ENCODE measurements at places on chromosomes 2 and 18.

GRCh38 chr2:153138651-153139375, 339.7 kb downstream of the RPRM start:
- no peak for DNase-seq

- DNase-seq, result no peak
Measured at GRCh38 chr2:38836791-38837190, 38.9 kb downstream of the DHX57 start.

DNA sequence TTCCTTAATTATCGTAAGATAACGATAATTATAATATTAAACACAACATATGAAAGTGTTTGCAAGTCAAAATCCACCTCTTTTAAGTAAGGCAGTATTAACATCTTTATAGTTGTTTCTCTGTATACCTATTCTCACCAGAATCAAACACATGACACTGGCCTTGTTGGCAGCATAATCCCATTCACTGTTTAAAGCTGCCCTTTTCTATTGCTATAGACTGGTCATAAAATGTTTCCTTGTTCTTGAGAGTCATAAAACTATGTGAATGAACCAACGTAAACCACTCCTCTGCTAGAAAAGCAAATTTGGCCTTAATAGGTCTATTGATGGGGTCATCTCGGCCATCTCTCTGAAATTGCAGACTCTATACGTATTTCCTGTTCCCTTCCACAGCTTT, 293.1 kb downstream of the SLC8A1 start:
- DNase-seq, result no peak

DNA sequence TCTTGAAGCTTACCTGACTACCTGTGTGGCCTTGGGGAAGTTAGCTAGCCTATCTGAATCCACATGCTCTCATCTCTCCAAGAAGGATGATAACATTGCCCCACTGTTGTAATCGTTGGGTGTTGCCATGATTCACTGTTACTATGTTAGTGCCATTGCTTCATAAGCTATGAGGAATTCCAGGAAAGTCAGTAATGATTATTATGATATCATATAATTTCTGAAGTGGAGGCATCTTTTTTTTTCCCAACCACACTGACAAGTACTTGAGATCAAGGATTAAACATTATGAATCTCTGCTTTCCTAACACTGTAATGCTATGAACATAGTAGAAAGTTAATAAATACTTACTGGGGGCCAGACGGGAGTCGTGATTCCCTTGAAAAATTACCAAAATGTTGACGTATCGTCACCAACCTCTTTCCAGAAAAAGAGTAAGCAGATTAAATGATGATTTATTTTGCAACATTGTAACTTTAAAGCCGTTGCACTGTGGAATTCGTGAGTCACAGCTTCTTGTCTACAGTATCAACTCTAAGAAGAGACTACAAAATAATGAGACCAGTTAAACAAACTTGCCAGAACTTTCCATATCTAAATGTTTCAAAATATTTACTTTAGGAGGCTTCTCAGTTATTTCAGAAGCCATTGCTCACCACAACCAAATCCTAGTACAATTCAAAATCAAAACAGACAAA, 459.9 kb downstream of the PIK3C3 start:
- DNase-seq, result no peak

DNA sequence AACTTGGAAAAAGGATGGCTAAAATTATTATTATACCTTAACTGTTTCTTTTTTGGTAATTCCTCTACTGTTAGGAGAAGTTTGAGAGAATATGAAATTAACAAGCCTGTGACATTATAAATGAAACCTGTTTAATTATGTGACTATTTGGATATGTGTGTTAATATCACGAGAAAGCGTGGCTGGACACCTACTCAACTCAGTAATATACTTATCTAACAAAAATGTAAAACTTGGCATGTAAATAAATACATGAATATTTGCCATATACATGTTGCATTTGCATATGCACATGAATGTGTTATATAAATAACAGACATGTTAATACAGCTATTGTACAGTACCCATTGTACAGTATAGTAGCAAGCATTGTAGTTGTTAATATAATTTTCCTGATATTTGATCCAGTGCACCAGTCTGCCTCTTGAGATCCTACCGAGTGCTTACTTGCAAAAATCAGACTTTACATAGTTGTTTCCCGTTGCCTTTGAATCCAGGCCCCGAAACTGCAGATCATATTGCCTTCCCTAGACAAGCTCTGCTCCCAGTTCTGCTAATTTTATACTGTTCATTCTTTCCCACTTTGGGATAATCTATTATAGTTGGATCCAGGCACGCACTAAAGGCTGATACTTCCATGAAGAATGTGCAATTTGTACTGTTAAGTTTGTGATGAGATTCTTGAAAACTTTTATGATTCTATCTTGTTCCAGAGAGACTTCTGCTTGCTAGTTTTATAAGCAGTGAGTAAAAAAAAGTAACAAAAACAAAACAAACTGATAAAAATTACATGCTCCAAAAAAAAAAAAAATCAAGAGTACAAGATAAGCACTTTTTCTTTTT, 395.6 kb downstream of the ARHGAP15 start:
- DNase-seq, result no peak

GRCh38 chr18:79524181-79525078, 128.7 kb downstream of the NFATC1 start:
- DNase-seq, result peak; percentile 68

DNA sequence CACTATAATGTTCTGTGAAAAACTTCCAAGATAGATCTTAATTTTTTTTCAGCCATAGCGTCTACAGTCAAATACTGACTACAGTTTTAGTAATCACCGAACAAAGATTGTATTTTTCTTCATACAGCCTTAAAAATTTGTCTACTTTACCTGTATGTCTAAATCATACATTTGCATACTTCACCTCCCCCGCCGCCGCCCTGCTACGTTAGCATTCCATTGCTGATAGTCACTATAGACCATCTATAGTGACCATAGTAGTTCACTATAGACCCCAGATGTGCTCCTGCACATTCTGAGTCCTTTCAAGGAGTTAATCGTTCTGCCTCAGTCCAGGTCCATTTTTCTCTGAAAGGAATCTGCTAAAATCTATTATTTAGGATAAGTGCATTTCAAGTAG, 325.0 kb downstream of the CCDC178 start:
- DNase-seq, result no peak

- no peak for DNase-seq
Measured at GRCh38 chr2:203713381-203713780, 6.9 kb downstream of the CD28 start.

DNA sequence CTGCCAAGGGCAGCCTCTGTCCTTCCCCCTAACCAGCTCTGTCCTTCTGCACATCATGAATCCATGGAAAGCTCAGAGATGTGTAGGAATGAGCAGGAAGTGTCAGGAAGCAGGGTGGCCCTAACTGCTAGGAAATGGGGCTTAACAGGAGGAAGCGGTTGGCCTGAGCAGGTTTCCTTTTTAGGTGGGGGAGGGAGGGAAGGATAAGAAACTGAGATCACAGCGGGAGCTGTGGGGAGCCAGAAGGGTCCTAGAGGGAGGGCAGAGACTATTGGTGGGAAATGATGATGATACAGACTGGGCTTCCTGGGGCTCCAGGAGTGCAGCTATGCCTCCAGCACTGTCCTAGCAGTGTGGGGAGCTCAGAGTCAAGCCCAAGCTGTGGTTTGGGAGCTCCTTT, 182.0 kb downstream of the SH3BP4 start:
- no peak for DNase-seq

- DNase-seq, result no peak
Measured at GRCh38 chr18:69213842-69214241, 186.8 kb upstream of the DOK6 start.

DNA sequence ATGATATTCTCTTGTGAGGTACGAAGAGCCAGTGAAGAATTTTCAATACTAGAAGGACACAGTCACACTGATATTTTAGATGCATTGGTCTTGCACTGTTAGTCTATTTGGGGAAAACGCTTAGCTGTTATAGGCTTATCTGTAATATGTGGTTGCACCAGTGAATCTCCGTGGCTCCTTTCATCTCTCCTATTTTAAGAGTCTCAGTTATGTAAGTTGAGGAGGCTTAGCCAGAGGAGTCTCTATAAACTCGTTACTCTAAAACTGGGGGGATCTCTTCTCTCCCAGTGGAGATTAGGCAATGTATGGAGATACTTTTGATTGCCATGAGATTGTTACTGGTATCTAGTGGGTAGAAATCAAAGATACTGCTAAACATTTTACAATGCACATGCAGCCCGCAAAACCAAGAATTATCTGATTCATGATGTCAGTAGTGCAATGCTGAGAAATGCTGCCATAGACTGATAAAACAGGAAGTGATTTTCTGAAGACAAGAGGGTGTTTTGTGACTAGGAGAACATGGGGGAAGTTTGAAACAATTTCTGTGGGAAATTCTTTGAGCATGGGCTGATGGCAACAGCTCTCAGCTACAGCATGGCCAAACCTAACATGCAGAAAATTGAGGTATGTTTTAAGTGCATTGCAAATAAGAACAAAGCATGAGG, 339.1 kb downstream of the SOX11 start:
- DNase-seq, result no peak

DNA sequence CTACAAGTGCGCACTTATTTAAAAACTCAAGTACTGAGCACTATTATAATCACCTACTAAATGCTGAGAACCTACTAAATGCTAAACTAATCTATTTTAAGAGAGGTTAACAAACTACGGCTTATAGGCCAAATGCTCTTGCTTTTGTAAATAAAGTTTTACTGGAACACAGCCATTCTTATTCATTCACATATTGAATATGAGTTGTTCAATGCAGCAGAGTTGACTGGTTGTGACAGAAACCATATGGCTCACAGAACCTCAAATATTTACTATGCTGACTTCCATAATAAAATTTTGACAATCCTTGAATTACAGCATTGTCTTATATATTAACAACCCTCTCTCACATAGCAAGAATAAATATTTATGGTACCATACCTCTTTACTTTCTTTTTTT, 103.2 kb downstream of the ZNF521 start:
- DNase-seq, result no peak

GRCh38 chr2:164896634-164897355, 55.2 kb upstream of the COBLL1 start:
- no peak for DNase-seq

DNA sequence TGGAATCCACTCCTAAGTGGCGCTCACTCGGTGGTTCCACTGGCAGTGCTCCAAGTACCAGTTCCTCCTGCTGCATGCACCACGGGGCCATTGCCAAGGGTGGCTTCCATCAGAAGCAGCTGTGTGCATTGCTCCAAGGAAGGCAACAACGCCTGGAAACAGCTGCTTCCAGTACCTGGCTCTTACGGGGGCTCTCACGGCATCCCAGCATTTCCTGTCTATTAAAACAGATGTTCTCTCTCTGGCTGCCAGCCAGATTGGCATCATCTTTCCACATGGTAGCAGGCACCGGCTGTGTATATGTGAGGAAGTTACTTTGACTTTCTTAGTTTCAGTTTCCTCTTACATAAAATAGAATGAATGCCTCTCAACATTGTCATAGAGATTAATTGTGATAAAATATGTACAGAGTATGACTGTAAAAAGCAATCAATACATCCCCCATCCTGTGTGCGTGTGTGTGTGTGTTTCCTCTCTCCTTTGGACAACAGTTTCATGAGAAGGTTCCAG, 84.9 kb downstream of the CMPK2 start:
- no peak for DNase-seq

DNA sequence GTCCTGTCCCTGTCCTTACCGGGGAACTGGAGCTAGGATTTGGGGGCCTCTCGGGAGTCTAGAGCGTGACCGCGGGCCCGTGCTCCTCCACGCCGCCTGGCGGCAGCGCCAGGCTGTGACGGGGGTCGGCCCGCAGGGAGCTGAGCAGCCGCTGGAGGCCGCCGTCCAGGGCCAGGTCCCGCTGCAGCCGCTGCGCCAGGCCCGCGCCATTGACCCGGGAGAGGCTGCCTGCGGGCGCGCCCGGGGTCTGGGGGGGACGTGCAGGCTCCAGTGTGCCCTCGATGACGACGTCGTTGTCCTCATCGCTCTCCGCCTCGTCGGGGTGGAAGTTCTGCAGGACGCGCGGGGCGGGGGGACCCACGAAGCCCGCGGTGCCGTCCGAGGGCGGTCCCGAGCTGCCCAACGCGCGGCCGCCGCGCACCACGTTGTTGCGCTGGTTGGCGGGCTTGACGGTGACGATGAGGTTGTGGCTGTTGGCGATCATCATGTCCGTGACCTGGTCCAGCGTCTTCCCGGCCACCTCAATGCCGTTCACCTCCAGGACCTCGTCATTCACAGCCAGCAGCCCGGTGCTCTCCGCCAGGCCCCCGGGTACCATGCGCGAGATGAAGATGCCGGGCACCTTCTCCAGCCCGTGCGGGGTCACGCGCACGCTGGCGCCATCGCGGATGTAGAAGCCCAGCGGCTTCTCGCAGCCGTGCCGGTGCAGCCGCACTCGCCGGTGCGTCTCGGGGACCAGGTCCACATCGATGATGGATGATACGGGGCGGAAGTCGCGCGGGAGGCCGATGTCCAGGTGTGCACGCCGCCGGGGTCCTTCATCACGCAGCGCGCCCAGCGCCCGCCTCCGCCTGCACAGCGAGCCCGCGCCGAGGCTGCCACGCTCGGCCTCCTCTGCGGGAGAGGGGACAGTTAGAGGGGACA, 50.9 kb downstream of the ADNP2 start:
- peak; percentile 50 for DNase-seq

DNA sequence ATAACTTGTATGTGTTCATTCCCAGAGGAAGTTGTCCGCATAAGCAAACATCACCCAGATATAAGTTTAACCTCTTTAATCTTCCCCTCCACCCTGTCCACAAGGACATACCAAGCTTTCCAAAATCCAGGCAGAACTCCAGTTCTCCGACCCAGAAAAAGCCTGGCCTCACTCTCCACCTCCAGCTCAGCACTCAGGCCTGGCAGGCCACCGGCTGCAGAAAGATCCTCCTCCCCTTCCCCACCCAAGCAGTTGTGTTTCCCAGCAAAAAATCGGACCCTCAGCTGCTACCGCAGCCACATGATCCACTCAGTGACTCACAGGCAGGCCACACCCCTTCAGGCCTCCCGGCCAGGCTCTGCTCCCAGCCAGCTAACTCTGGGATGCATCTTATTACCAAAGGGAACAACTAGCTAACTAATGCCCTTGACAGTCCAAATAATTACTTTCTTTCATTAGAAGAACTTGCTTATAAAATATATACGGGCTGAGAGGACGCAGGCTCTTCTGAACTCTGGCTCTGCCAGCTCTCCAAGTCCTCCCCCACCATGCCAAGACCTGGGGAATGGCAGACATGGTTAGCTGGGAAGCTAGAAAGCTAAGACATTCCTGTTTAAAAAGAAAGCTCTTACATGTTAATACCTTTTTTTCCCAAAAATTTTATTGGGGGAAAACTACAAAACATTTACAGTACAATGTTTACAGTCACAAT, 4.5 kb downstream of the ZFP36L2 start:
- peak; percentile 84 for DNase-seq

DNA sequence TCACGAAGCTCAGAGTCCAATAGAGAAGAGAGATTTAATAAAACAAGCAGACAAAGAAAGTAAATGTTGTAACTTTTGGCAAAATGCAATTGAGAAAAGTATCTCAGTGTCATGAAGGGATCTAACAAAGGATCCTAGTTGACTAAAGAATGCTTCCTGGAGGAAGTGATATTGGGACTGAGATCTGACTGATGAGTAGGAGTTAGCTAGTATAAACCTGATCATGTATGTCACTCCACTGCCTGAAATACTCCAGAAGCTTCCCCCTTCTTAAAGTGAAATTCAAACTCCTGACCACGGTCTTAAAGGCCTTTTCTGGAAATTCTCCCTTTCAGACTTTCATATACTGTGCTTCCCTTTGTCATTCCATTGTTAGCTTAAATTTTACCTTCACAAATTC, 1102.4 kb upstream of the ZEB2 start:
- DNase-seq, result no peak

- DNase-seq, result no peak
Measured at GRCh38 chr18:62069556-62069955, 117.3 kb downstream of the PIGN start.
